ENCODE measurements at places on chromosomes 4 and X. TPM values are rescaled to one million over a fixed set of nuclear protein-coding genes. Genes with fewer than 3 reads are reported as not detected.

The MTMR8 gene
- total RNA-seq: 0.11 TPM

The ODAPH gene
- total RNA-seq: not detected

The ZFX gene
- total RNA-seq: 91.0 TPM

The MEPE gene
- not detected for total RNA-seq

The DOCK11 gene
- 39.5 TPM for total RNA-seq

The GABRG1 gene
- total RNA-seq: not detected

The GAGE12H gene
- not detected for total RNA-seq

The NR3C2 gene
- 0.55 TPM for total RNA-seq

The WWC2 gene
- total RNA-seq: 26.8 TPM

The PNMA6A gene
- total RNA-seq: 3.5 TPM

The SLC49A3 gene
- 1.00 TPM for total RNA-seq

The ITM2A gene
- 0.55 TPM for total RNA-seq

The KIT gene
- 0.89 TPM for total RNA-seq

The MAD2L1 gene
- 39.3 TPM for total RNA-seq

The AFF2 gene
- 0.22 TPM for total RNA-seq

The ADAMTS3 gene
- total RNA-seq: 3.6 TPM

The MAGEB1 gene
- not detected for total RNA-seq

The CENPVL3 gene
- total RNA-seq: not detected

The SULT1B1 gene
- 0.12 TPM for total RNA-seq

All from uterine smooth muscle cell (primary cell).